Stimulated activated CD4-positive, alpha-beta T cell treated with anti-CD3 and anti-CD28 coated beads, Interleukin-12 subunit alpha, Interleukin-12 subunit beta, amount 100 ng/mL, for 4 hours (primary cell): ENCODE measurements at places on chromosomes 13 and 19.

- no peak for DNase-seq
Observed at GRCh38 chr13:50511877-50512341, 331.6 kb downstream of the DLEU7 start.

- DNase-seq = no peak
Observed at GRCh38 chr13:97978651-97979050, 25.2 kb downstream of the IPO5 start.

GRCh38 chr19:57599377-57599760, 316 bp upstream of the ZNF530 start:
- no peak for DNase-seq

DNA sequence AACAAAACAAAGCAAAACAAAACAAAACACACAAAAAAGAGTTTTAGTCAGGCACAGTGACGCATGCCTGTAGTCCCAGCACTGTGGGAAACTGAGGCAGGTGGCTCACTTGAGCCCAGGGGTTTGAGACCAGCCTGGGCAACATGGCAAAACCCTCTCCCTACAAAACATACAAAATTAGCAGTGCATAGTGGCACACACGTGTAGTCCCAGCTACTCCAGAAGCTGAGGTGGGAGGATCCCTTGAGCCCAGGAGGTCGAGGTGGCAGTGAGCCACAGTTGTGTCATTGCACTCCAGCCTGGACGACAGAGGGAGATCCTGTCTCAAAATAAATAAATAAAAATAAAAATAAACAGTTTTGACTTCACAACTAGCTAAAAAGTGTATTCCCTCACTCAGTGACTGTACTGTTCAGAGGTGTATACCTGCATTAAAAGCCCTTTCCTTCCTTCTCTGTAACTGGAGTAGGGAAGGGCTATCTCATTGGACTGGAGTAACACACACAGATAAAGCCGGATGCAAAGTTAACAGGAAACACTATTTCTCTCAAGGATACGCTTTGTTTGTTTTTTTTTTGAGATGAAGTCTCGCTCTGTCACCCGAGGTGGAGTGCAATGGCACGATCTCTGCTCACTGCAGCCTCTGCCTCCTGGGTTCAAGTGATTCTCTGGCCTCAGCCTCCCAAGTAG, 3.7 kb upstream of the BAX start:
- DNase-seq = no peak

- no peak for DNase-seq
Observed at GRCh38 chr19:51250786-51251467, at the start of gene SIGLECL1. Gene SIGLECL1, plus strand, starts transcription at chr19:51251080. Its CDS starts 12,993 bp downstream, at chr19:51264073.

DNA sequence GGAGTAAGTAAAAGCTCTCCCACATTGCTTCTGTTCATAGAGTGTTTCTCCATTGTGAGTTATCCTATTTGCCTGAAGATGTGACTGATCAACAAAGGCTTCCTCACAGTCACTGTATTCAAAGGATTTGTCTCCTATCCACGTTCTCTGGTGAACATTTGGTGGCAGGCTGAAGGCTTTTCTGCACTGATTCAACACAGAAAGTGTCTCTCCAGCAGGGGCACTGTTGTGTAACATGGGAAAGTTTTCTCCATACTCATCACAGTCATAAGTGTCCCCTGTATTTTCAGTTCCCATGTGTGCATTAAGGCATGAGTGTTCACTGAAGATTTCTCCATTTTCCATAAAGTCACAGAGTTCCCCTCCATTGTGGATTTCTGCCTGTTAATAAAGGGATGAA, 17.6 kb downstream of the ZNF121 start:
- no peak for DNase-seq

- DNase-seq = no peak
Observed at GRCh38 chr19:28933039-28933438, 279.9 kb downstream of the UQCRFS1 start.

GRCh38 chr19:42514449-42514848, 13.8 kb downstream of the CEACAM1 start:
- no peak for DNase-seq

DNA sequence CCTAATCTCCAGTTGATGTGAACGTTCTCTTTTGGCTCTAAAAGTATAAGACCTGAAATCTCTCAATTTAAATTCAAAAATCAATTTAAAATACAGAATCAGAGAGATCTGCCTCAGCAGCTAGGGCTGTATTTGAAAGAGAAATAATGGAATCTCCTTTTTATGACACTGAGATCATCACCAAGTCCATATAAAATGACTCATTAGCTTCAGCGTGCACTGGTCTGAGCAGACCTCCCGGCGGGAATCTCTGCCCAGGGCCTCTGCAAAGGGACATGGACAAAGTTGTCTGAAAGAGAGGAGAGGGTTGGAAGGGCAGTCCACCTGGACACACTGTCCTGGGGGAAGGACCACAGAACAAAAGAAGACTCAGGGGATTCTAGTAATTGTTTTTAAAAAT, 855.6 kb downstream of the EFNB2 start:
- no peak for DNase-seq

GRCh38 chr13:76266561-76266960, 619.6 kb downstream of the KCTD12 start:
- DNase-seq = no peak

- DNase-seq = no peak
Observed at GRCh38 chr13:88042489-88042888, 371.3 kb downstream of the SLITRK5 start.

- no peak for DNase-seq
Observed at GRCh38 chr19:13078897-13079541, 23.6 kb downstream of the LYL1 start.

GRCh38 chr19:11251650-11252314, 10.5 kb downstream of the DOCK6 start:
- no peak for DNase-seq

DNA sequence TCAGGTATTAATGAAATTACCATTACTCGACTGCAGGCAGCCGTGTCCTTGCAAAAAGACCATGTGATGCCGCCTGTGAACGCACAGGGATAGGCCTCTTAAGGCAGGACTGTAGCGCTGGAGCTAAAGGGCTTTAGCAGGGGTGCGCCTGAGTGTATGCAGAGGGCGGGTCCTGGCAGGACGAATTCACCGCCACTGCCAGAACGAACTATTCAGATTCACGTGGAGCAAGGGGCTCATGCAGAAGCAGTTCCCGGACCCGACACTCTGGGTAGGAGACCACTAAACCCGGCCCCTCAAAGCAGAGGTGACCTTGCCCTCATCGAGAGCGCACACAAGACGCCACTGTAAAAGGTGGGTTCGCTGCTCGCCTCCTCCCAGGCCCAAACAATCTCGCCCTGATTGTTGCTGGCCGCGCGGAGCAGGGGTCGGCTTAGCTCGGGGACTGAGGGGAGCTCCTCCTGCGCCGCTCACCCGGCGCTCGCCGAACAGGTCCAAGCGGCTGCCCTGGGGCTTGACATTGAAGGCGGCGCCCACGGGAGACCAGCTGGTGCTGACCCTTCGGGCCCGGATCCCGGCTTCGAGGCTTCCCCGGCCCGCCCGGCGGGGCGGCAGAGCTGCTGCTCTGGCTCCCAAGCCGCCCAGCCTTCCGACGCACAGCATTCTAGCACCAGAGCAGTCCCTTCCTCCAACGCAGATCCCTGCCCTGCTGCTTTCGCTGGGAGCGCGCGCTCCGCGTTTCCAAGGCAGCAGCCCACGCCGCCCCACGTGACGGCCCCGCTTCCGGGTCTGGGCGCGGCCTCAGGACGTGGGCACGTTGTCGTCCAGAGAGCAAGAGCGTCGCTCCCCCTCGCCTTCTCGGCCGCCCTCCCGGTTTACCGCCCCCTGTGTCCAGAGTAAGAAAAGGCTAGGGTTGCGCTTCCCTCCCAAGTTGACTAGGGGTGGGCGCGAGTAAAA, at the start of gene MIPEP:
Gene MIPEP, minus strand, starts transcription at position 743 of the 957 bp plus-strand sequence. Its CDS starts 80 bp downstream, at position 663.
- peak; percentile 91 for DNase-seq

DNA sequence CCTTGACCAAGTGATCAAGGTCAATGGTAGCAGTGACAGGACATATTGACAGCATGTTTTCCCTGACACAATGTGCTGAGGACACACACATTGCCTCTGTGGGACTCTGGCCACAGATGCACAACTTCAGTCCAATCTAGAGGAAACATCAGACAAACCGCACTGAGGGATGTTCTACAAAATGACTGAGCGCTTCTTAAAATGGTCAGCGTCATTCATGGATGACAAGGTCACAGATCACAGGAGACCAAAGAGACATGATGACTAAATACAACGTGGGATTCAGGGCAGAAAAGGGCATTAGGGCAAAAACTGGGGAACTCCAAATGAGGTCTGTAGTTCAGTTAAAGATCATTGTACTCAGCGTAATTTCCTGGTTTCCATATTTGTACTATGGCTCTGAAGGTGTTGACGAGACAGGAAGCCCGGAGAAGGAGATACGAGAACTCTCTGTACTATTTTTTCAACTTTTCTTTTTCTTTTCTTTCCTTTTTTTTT, 20.6 kb downstream of the PBX4 start:
- no peak for DNase-seq

DNA sequence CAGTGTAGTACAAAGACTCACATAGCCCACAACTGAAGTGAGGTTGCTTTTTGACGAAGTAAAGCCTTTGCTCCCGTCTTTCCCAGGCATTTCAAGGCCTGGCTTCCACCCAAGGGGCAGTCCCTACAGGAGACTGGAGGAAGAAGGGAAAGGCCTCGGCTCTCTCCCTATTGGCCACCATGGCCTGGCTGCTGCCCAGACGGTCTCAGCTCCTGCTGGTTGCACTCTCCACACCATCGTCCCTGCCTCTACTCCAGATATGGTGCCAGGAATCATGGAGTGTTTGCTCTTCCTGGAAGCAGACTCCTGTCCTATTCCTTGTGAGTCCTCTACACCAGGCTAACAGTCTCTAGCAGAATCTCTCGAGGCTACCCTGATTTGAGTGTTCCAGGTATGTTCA, 124.1 kb upstream of the UQCRFS1 start:
- DNase-seq = no peak

DNA sequence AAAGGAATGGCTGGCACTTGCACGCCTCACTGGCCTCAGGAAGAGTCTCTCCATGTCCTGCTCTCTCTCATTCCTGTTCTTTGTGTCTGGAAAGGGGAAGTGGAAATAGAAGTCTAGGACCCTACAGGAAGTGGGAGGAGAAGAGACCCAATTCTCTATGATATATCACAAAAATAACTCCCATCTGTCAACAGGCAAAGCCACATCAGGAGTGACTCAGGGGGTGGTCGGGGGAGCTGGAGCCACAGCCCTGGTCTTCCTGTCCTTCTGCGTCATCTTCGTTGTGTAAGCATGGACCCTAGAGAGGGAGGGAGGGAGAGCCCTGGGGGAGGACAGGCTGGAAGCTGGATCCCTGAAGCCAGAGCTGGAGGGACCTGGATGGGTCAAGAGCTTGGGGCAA, 3.0 kb downstream of the SIGLEC9 start:
- DNase-seq = no peak

GRCh38 chr19:33201886-33202545, 7.9 kb downstream of the LRP3 start:
- no peak for DNase-seq
